ENCODE measurements at places on chromosomes 3 and 15.

GRCh38 chr3:71152039-71152891 lies 431.3 kb downstream of the FOXP1 start:
- no peaks in the 10 kb centered on the region for H3K27me3 ChIP-seq
- no peak overlapping the region for H3K4me3 ChIP-seq

- no peak for DNase-seq
- no peaks in the 10 kb centered on the region for H3K36me3 ChIP-seq
- no peak overlapping the region for H3K27ac ChIP-seq
- H3K4me1 ChIP-seq = no peaks in the 10 kb centered on the region
- no peaks in the 10 kb centered on the region for H3K27me3 ChIP-seq
These were observed 121.3 kb downstream of the CHST2 start for GRCh38 chr3:143240886-143241285.

- H3K4me3 ChIP-seq = no peak overlapping the region
- no peaks in the 10 kb centered on the region for H3K27me3 ChIP-seq
- no peaks in the 10 kb centered on the region for H3K36me3 ChIP-seq
- peak overlapping the region; percentile 7 for H3K27ac ChIP-seq
- H3K4me1 ChIP-seq = no peaks in the 10 kb centered on the region
These were observed 14.2 kb downstream of the ZNF80 start for GRCh38 chr3:114223143-114223542.

DNA sequence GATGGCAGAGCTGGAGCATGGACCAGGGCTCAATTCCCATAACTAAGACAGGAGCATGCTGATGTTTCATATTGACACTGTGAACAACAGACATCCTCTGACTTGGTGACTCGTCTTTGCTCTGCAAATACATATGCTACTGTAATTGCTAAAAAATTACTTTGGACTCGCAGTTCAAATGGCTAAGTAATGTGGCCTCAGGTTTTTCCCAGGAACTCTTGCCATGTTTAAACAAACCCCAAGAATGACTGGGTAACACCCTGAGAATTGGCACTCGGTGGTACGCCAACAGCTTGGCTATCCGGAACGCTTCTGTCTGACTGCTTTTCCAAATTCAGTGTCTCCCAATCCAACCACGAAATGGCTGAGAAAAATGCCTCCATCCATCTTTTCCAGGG lies 456.7 kb upstream of the THBS1 start:
- no peak overlapping the region for H3K27ac ChIP-seq
- H3K36me3 ChIP-seq = no peaks in the 10 kb centered on the region
- H3K4me3 ChIP-seq = no peak overlapping the region
- DNase-seq = no peak
- H3K27me3 ChIP-seq = no peaks in the 10 kb centered on the region

DNA sequence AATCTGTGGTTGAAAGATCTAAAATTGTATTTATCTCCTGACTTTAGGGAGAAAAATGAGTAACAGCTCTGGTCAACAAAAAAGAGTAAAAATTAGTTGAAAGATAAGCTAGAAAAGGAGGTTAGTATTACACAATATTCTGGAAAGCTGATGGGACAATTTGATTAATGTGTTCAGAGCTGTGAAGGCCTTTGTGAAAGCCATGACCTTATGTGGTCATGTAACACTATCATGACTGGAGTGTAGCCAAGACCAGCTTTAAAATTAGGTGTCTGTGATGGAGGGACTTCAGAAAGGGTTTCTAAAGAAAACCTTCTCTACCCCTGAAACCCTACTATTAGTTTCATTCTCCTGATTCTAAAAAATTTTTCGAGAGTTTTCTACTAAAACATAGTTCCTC lies 127.2 kb downstream of the NFKBIZ start:
- DNase-seq = no peak
- no peaks in the 10 kb centered on the region for H3K4me1 ChIP-seq
- H3K27me3 ChIP-seq = no peaks in the 10 kb centered on the region
- H3K4me3 ChIP-seq = no peak overlapping the region
- no peaks in the 10 kb centered on the region for H3K36me3 ChIP-seq
- no peak overlapping the region for H3K27ac ChIP-seq

DNA sequence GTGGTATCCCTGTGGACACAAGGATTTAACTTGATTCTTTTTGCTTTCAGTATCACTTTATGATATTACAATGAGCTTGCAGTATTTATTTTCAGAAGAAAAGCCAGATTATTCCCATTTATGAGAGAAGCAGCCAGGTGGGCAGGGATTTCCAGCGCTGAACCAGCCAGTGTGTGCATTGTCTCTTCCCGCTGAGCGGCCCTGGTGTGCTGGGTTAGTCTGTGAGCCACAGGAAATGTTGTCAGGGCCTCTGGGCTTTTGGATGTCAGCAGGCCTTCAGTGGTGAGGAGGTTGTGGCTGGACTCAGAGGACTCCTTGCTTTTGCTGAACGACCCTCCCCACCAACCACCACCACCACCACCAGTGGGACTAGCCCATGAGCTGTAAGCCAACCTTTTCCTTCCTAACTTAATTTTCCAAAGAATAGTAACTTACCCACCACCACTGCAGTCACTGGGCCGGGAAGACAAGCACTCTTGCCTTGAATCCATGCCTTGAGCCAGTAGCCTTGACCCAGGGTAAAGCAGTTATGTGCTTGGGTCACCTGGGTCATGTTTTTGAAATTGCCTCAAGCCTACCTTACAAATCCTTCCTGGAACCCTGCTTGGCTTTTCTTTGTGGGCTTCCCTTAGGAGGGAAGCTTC lies 33.1 kb downstream of the FLNB start:
- peaks cover 42% of the 10 kb centered on the region for H3K4me1 ChIP-seq
- H3K4me3 ChIP-seq = no peak overlapping the region
- DNase-seq = no peak
- no peaks in the 10 kb centered on the region for H3K27me3 ChIP-seq
- peak overlapping the region; percentile 35 for H3K27ac ChIP-seq

GRCh38 chr15:29568840-29569532 lies 253.3 kb downstream of the TJP1 start:
- no peaks in the 10 kb centered on the region for H3K36me3 ChIP-seq
- no peak overlapping the region for H3K27ac ChIP-seq
- no peaks in the 10 kb centered on the region for H3K27me3 ChIP-seq
- H3K4me3 ChIP-seq = peak overlapping the region; percentile 55
- H3K4me1 ChIP-seq = no peaks in the 10 kb centered on the region
- DNase-seq = peak; percentile 80

DNA sequence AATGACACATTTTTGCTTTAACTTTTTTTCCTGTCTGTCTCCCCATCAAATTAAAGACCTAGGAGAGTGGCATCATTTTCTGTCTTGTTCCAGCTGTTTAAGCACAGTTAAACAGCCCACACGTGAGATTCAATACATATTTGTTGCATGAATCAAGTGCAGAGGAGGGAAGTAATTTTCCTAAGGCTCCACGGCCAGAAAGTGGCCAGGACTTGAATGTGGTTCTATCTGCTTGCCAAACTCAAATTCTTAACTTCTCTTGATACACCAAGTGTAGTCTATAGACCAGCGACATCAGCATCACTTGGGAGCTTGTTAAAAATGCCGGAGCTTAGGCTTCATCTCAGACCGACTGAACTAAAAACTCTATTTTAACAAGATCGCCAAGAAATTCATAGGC lies 724.8 kb upstream of the CFAP20DC start:
- no peak overlapping the region for H3K27ac ChIP-seq
- H3K36me3 ChIP-seq = no peaks in the 10 kb centered on the region
- no peak overlapping the region for H3K4me3 ChIP-seq
- H3K4me1 ChIP-seq = no peaks in the 10 kb centered on the region

GRCh38 chr3:175187586-175187985 lies 328.5 kb downstream of the NAALADL2 start:
- H3K27me3 ChIP-seq = no peaks in the 10 kb centered on the region
- no peaks in the 10 kb centered on the region for H3K36me3 ChIP-seq
- H3K4me1 ChIP-seq = no peaks in the 10 kb centered on the region
- no peak overlapping the region for H3K4me3 ChIP-seq
- H3K27ac ChIP-seq = no peak overlapping the region

DNA sequence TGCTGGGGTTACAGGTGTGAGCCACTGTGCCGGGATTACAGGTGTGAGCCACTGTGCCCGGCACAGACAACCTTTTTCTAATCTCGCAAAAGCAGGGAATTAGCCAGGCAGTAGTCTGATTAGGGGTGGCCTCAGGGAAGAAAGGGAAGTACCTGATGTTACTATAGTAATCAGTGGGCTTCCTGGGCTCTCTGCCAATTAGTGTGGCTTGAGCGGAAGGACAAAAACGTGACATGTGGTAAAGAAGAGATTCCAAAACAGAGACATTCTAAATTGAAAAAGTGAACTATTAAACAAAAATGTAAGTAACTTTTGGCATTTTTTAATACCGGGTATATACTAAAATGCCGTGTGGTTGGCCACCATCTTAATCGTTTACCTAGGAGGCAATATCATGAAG lies 48.1 kb downstream of the CFAP20DC start:
- H3K4me3 ChIP-seq = no peak overlapping the region
- no peak overlapping the region for H3K27ac ChIP-seq
- DNase-seq = no peak
- no peaks in the 10 kb centered on the region for H3K27me3 ChIP-seq

DNA sequence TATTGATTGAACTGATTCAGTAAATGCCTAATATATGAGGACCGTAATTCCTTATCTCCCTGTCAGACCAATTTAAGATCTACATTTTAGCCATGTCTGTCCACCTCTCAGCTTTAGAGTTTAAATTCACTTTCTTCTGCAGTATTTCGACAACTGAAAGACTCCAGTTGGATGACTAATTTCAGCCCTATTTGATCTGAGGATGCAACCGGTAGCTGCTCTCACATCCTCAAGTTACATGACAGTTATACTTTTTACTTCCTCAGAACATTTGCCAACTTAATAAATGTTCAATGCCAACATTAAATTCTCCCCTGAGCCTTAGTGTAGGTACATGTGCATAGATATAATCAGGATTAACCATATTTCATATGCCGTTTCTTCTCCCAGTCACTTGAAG lies 2.5 kb upstream of the HHLA2 start:
- H3K4me1 ChIP-seq = peaks cover 9% of the 10 kb centered on the region
- H3K27ac ChIP-seq = no peak overlapping the region
- H3K4me3 ChIP-seq = no peak overlapping the region
